Tongue (tissue), 3 donors: ENCODE measurements at places on chromosomes 1 and 21. TPM values are rescaled to one million over a fixed set of nuclear protein-coding genes. Genes with fewer than 3 reads are reported as not detected.

DNA sequence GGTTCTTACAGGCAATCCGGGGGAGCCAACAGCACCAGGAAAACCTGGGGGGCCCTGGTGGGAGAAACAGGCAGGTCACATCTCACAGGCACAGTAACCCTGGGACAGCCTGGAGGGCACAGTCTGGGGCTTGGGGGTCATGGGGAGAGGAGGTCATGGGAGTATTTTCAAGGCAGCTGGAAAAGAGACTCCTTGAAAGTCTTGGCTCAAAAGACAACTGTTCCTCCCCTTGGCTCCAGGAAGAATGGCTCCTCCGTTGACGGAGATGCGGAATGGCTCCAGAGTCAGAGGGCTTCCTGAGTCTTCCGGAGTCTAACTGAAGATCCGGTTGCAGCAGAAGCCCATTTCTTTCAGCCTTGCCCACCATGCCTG is 25.9 kb upstream of the PEF1 start:
- peak; percentile 50 for DNase-seq

DNA sequence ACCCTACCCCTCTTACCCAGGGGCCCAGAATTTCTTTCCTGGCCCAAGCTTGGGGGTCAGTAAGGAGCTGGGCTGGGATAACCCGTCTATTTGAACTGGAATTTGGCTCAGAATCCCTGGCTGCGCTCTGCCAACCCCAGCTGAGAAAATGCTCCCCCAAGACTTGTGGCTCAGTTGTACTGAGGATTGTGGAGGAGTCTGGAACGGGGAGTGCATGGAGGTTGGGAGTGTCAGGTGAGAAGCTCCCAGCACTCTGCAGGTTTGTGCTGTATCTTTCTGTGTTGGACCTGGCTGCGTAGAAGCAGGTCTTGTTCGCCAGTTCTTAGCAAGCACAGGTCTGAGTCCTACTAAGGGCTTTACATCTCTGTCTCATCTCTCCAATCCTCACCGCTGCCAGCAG is 1.6 kb downstream of the TCEA3 start:
- peak; percentile 48 for DNase-seq

DNA sequence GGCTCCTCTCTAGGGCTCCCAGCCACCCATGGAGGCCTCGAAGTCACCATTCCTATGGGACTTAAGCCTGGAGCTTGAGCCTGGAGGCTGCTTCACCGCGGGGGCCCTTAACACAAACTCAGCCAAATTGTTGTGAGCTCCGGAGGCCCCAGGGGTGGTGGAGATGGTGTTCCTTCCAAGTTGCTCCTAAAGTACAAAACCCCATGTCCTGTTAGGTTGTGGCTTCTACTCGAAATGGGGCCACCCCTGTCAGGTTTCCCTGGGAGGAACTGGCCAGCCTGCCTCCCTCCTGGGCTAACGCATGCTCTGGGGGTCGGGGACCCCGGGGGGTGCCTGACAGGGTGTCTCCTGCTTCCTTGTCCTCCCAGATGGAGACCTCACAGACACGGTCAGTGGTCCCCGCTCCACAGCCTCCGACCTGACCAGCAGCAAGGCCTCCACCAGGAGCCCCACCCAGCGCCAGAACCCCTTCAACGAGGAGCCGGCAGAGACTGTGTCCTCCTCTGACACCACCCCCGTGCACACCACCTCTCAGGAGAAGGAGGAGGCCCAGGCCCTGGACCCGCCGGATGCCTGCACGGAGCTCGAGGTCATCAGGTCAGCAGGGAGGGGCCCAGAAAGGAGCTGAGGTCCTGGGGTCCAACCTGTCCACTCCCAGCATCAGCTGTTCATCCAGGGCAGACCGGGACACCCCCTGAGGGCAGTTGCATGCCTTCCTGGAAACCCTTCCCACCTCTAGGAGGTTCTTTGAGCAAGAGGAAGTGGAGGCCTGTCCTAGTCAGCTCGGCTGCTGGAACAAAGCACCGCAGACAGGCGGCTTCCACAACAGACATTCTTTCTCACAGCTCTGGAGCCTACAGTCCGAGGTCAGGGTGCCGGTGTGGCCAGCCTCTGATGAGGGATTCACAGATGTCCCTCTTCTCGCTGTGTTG is 10.8 kb upstream of the SLC25A34 start:
- no peak for DNase-seq

GRCh38 chr1:64922336-64922735 is 44.0 kb downstream of the JAK1 start:
- no peak for DNase-seq

- DNase-seq = no peak
Observed at GRCh38 chr1:111565968-111566367, 53.6 kb upstream of the RAP1A start.

DNA sequence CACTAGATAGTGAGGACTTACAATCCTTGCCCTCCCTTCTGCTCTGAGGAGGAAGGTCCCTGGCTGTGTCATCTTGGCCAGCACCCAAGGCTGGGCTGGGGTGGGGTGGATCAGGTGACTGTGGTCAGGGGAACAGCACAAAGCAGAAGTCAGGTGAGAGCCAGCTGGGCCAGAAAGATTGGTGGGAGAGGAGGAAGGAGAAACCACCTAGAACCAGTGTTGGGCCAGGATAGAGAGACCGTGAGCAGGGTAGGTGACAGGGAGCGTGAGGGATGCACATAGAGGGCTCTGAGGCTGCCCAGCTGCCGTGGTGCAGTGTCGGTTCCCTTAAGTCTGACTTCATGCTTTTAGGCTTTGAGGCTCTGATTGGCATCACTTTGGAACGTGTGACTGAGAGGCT is 22.7 kb downstream of the NCF2 start:
- DNase-seq = peak; percentile 11

DNA sequence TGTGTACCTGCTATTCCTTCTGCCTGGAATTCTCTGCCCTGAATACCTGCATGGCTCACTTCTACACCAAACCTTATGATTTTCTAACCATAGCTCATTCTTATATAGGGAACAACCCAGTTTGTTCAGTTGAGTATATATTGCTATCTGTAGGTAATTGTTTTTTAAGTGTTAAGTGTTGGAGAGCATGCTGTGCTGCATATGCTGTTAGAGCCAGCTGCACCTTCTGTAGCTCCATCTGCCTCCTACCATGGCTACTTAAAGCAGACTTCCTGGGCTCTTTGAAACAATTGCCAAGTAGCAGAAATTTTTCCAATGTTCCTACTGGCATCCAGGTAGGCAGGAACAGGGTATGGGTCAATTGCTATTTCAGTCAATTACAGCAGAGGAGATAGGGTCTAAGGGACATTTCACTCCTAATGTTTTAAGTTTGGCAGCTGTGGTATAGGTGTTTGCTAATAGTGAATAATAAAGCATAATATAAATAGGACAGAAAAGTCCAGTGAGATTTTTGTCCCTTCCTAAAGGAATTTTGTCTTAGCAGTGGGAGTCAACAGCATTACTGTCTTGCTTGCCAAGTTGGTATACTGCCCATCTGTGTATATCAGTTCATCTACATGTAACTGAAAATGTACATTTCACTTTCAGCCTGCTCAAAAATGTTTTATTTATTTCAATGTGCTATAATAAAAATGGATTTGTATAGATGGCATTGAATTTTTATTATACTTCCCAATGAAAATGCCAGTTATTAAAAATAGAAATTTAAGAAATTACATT is 34.0 kb upstream of the C1orf115 start:
- no peak for DNase-seq

DNA sequence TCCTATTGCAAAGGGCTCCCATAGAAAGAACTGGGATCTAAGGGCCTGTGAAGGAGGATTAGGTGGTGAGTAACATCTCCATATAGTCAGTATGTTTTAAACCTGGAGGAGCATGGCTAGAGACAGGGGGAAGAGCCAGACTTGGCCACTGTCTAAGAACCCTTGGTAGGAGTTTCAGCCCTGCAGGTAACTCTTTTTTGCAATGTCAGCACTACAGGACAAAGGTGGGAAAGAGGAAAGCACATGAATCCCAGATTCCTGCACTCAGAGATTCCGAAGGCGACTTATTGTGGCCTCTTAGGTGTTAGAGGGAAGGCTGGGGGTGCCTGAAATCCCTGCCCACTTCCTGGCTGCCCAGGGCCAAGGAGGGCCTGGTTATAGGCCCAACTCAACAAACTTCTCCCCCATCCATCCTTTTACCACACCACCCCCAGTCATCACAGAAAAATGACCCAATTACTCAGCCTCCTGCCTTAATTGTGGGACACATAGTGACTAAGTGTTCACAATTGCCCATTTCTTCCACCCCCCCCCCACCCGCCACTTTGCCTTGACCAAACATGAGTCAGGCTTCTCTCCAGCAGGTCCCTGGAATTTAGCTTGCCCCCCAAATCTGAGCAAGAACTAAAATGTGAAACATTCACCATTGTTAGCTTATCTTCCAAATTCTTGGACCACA is 1.9 kb upstream of the NTNG1 start:
- DNase-seq = no peak

DNA sequence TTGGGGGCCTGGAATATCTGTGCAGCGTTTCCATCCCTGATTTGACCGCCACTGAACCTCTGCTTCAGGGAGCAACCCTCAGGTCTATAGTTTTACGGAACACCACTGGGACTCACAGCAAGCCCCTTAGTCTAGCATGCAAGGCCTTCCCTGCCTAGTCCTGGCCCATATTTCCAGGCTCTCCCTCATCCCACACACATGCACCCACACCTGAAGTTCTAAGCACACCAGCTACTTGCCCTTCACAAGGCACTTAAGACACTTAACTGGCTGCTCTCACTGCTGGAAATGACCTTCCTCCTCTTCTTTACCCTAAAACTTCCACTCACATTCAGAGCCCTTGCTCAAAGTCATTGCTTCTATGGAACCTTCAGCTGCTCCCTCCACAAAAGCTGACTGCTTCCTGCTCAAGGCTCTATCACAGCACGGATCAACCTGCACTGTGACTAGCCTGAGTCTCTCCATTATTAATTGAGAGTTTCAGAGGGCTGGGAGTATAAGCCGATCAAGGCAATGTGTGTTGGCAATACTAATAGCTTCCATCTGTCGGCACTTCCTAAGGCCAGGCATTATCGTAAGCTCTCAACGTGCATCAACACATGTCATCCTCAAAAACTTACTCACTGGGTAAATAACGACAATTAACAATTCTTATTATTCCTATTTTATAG is 84.3 kb downstream of the RRAGC start:
- DNase-seq = no peak

DNA sequence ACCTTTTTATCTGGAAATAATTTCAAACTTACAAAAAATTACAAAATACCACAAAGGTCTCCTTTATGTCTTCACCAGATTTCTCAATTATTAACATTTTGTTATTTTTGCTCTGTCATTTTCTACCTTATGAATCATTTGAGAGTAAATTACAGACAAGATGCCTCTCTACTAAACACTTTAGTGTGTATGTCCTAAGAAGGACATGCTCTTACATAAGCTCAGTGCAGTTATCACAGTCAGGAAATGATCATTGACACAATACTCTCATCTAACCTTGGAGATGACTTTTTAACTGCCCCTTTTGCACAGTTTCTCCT is 378.9 kb upstream of the RUNX1 start:
- no peak for DNase-seq

GRCh38 chr1:248696774-248697173 is 5.8 kb downstream of the OR14I1 start:
- no peak for DNase-seq

GRCh38 chr1:243715285-243715684 is 134.8 kb downstream of the AKT3 start:
- no peak for DNase-seq

GRCh38 chr1:18861590-18861989 is 2.1 kb upstream of the TAS1R2 start:
- DNase-seq = no peak

DNA sequence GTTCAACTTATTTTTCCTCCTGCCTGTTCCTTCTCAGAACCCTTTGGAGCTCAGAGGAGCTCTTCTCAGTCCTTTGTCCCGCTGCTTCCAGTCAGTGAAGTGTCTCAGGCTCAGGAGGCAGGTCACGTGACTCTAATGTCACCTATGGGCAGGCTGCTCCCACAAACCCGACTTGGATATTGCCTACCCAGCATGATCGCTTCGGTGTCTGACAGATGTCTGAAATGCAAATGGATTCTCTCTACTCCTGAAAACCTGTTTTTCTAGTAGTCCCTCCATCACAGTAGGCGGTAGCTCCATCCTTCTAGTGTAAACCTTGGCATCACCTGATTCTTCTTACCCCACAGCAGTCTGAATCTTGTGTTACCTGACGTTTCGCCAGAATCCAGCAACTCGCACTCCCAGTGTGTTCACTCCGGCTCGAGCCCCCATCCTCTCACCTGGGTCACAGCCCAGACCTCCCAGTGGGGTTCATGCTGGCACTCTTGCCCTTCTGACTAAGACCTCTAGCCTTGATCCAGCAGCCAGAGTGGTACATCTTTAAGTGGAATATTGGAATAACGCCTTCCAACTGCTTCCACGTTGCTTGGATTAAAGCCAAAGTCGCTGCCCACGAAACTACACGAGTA is 5.4 kb downstream of the PADI6 start:
- DNase-seq = peak; percentile 36

DNA sequence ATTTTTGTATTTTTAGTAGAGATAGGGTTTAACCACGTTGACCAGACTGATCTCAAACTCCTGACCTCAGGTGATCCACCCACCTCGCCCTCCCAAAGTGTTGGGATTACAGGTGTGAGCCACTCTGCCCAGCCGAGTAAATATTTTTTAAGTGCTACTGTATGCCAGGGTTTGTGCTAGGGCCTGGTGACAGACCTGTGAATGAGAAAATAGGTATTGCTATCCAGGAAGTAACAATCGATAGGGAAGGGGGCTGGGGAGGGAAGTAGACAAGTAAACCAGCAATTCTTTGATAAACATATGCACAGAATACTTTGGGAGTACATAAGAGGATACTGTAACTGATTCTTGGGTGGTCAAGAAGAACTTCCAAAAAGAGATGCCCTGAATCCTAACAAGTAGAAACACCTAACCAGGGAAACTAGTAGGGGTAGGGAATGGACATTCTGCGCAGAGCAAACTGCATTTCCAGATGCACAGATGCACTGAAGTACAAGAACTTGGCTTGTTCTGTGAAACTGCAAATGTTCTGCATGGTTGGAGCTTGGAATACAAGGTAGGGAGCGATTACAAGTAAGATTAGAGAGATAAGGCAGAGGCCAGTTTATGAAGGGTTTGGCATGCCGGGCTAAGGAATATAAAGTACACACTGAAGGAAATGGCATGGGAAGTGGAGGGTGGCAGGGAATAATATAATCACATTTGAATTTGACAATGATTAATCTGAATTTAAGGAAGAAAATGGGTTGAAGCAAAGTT is 19.0 kb upstream of the DOCK7 start:
- no peak for DNase-seq

DNA sequence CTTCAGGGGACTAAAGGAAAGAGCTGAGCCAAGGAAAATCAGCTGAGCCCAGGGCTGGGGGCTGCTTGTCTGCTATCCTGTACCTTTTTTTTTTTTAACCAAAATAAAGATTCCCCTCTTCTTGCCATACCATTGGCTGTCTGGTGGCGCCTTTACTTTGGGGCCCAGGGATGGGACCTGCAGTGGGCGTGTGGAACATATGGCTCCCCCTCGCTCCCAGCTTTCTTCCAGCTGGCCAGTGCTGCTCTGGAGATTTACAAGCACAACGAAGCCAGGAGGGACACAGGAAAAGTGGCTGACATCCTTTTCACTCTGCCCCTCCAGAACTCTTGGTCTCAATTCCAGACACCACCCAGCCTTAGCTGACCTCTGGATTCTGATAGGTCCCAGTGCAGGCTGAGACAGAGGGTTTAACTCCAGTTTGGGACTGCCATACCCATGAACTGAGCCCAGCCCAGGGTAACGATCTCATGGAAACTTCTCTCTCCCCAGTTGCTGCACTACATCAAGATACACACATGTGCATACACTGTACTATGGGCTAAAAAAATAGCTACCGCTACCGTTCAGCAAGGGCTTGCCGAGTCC is 5.4 kb upstream of the SFN start:
- DNase-seq = no peak

KPRP gene
- 0.21 TPM for total RNA-seq

NR1I3 gene
- total RNA-seq = not detected

CLCA1 gene
- not detected for total RNA-seq

CELA2B gene
- 0.41 TPM for total RNA-seq

ARTN gene
- 0.82 TPM for total RNA-seq
